ENCODE measurements at places on chromosomes 12 and 14. TPM values are rescaled to one million over a fixed set of nuclear protein-coding genes. Genes with fewer than 3 reads are reported as not detected.
A peak's percentile ranks its signal among the peaks of the same experiment; 100 is the strongest.

The MORN3 gene
- polyA plus RNA-seq, result 0.22 TPM

The STRAP gene
- 108 TPM for polyA plus RNA-seq

GRCh38 chr12:27333403-27334009 is 870 bp downstream of the BMAL2 start:
- H3K36me3 ChIP-seq, result no peaks in the 10 kb centered on the region
- peak overlapping the region; percentile 45 for H3K4me3 ChIP-seq
- peaks cover 14% of the 10 kb centered on the region for H3K4me1 ChIP-seq
- DNase-seq, result peak; percentile 71

GRCh38 chr12:104121001-104121400 is 17.0 kb downstream of the NFYB start:
- H3K27me3 ChIP-seq, result no peaks in the 10 kb centered on the region
- peaks cover 10% of the 10 kb centered on the region for H3K36me3 ChIP-seq
- H3K27ac ChIP-seq, result no peak overlapping the region
- no peak for DNase-seq
- no peaks in the 10 kb centered on the region for H3K4me1 ChIP-seq
- H3K4me3 ChIP-seq, result no peak overlapping the region

- H3K4me3 ChIP-seq, result no peak overlapping the region
- DNase-seq, result no peak
- H3K27me3 ChIP-seq, result no peaks in the 10 kb centered on the region
- no peaks in the 10 kb centered on the region for H3K4me1 ChIP-seq
Measured at GRCh38 chr12:89225808-89226411, 126.4 kb downstream of the DUSP6 start.

The KRT83 gene
- not detected for polyA plus RNA-seq

The PLD4 gene
- 91.2 TPM for polyA plus RNA-seq

The ACTR6 gene
- polyA plus RNA-seq, result 10.1 TPM

DNA sequence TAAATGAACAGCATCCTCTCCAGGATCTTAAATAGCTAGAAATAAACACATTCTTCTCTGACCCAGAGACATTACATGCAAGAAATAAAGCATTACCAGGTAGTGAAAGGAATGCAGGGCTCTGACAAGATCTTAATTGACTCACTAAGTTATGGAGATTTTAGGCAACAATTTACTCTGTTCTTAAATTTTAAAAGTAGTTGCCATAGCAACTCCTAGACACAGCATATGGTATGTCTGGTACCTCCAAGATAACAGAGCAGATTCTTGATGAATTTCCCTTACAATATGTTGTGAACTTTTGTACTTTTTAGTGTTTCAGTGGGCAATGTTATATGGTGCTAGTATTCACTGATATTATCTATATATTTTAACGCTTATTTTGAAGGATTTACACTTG is 76.7 kb upstream of the G2E3 start:
- H3K4me1 ChIP-seq, result no peaks in the 10 kb centered on the region
- H3K4me3 ChIP-seq, result no peak overlapping the region
- no peak for DNase-seq

DNA sequence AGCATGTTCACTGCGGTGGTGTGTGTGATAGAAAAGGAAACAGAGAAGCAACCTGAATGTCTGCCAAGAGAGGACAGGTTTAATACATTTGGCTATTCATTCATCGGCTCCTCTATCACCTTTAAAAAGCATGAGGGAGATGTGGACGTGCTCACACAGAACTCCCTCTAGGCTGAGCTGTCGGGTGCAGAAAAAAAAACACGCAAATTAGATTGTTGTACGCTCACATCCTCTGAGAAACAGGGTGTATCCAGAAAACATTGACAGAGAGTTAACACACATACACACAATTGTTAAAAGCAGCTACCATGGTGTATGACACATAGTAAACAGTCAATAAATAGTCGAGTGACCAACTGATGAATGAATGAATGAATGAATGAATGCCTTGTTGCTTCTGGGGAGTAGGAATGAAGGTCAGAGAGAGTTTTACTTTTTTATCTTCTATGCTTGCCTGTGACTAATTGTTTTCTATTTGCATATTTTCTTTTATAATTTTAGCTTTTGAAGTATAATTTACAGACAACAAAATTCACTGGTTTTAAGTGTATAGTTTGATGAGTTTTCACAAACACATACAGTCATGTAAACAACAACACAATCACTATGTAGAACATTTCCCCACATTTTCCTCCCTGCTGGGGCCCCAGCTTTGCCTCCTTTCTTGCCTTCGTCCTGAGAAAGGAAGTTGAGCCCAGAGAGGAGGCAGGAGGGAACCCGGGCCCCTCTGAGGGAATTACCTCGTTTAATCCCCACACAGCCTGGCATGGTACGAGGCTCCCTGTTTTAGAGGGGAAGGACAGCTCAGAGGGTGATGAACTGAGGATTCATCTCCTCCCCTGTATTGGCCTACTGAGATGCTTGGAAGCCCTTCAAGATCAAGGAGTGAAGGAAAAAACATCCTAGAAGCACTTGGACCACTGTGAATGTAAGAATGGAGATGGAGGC is 19.7 kb upstream of the FAM222A start:
- H3K27ac ChIP-seq, result no peak overlapping the region
- no peak for DNase-seq
- no peaks in the 10 kb centered on the region for H3K4me1 ChIP-seq
- peaks cover 4% of the 10 kb centered on the region for H3K27me3 ChIP-seq
- no peak overlapping the region for H3K4me3 ChIP-seq

DNA sequence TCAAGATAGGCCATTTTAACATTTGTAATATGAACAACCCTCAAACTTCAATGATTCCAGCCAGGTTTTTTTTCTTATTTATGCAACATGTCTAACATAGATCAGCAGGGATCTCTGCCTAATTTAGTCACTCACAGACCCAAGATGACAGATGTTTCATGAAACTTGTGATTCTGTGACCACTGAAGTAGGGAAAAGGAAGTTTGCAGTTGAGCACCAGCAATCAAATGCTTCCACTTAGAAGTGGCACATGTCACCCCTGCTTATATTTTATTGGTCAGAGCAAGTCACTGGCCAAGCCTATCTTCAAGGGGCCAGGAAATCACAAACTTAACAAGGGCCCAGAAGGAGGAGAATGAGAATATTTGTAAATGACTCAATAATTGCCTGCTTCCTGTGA is 150.6 kb downstream of the BCAT1 start:
- H3K4me3 ChIP-seq, result no peak overlapping the region
- DNase-seq, result peak; percentile 72
- peaks cover 35% of the 10 kb centered on the region for H3K4me1 ChIP-seq
- no peaks in the 10 kb centered on the region for H3K27me3 ChIP-seq

- DNase-seq, result no peak
- no peak overlapping the region for H3K27ac ChIP-seq
- H3K4me1 ChIP-seq, result peaks cover 17% of the 10 kb centered on the region
- H3K27me3 ChIP-seq, result no peaks in the 10 kb centered on the region
Measured at GRCh38 chr12:128966203-128966810, 113.0 kb downstream of the GLT1D1 start.

The LRRC10 gene
- polyA plus RNA-seq, result not detected

- no peak overlapping the region for H3K27ac ChIP-seq
- H3K27me3 ChIP-seq, result no peaks in the 10 kb centered on the region
- H3K36me3 ChIP-seq, result no peaks in the 10 kb centered on the region
- H3K4me3 ChIP-seq, result no peak overlapping the region
- peaks cover 2% of the 10 kb centered on the region for H3K4me1 ChIP-seq
- no peak for DNase-seq
Measured at GRCh38 chr14:65819569-65819968, 407.0 kb downstream of the FUT8 start.

The PLEK2 gene
- polyA plus RNA-seq, result not detected

DNA sequence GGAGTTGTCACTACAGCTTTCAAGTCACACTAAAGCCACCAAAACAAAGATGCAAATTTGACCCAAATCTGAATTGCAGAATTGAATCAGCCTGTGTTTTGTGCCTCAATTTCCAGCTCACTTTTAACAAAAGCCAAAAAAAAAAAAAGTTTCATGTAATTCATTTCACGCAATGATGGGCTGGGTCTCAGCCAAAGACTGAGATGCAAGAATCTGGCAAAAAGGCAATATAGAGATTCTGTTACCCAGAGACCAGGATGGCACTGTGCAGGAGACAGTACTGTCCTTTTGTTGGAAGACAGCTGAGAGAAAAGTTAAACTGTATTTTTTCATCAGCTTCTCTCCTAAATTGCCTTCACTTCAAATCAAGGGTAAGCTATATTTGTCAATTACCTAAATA is 205.7 kb upstream of the NPAS3 start:
- DNase-seq, result no peak
- H3K4me3 ChIP-seq, result no peak overlapping the region
- H3K36me3 ChIP-seq, result no peaks in the 10 kb centered on the region

DNA sequence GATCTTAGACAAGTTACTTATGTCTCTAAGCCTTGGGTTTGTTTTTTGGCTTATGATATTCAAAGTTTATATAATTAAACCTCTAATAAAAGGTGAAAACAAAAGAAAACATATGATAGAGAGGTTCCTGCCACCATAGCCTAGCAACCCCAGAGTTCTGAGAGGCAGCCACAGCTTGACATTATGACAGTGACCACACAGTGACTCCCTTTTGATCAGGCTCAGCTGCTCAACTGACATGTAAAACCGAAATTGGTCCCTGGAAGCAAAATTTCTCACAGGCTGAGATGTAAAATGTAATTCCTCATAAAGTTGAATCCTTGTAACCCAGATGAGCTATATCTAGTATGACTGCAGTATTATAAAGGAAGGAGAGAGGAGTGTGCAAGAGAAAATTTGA is 108.5 kb downstream of the GCH1 start:
- H3K27me3 ChIP-seq, result no peaks in the 10 kb centered on the region
- H3K27ac ChIP-seq, result no peak overlapping the region
- H3K36me3 ChIP-seq, result peaks cover 3% of the 10 kb centered on the region
- no peaks in the 10 kb centered on the region for H3K4me1 ChIP-seq

DNA sequence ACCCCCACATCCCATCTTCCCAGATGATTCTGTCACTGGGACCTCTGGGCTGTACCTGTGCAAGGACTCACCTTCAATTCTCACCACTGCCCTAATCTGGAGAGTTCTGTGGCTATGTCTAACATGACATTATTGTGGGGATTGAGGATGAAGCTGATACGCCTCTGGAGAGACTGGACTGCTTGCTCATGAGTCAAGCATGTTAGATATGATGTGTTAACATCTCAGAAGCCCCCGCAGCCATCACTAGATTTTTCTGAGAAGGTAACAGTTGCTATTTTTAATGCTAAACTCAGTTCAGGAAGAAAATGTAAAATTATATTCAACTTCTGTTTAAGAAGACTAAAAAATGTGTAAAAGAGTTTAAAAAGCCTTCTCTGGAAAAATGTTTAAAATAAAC is 25.7 kb downstream of the JKAMP start:
- H3K27me3 ChIP-seq, result no peaks in the 10 kb centered on the region
- DNase-seq, result no peak
- no peaks in the 10 kb centered on the region for H3K4me1 ChIP-seq
- no peak overlapping the region for H3K27ac ChIP-seq

GRCh38 chr14:105761842-105762241 is 235.5 kb downstream of the TMEM121 start:
- H3K36me3 ChIP-seq, result no peaks in the 10 kb centered on the region
- no peaks in the 10 kb centered on the region for H3K27me3 ChIP-seq
- no peak overlapping the region for H3K27ac ChIP-seq
- H3K4me3 ChIP-seq, result no peak overlapping the region
- DNase-seq, result no peak

- no peak overlapping the region for H3K4me3 ChIP-seq
- DNase-seq, result no peak
- no peaks in the 10 kb centered on the region for H3K27me3 ChIP-seq
Measured at GRCh38 chr12:128843538-128843937, 9.7 kb upstream of the GLT1D1 start.

GRCh38 chr14:100584056-100585031 is 2.9 kb downstream of the BEGAIN start:
- H3K27me3 ChIP-seq, result peaks cover 10% of the 10 kb centered on the region
- H3K27ac ChIP-seq, result no peak overlapping the region
- DNase-seq, result no peak
- H3K36me3 ChIP-seq, result no peaks in the 10 kb centered on the region

DNA sequence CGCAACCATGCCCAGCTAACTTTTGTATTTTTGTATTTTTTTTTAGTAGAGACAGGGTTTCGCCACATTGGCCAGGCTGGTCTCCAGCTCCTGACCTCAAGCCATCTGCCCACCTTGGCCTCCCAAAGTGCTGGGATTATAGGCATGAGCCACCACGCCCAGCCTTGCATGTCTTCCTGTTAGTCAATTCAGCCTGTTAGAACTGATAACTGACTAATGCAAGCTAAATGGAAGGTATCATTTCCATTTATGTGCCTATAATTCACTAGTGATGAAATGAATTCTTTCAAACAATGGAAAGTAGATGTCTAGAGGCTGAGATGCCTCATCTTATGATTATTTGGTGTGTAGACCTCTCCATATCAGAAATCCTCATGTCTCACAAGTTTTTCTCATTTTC is 37.3 kb upstream of the DIP2B start:
- no peaks in the 10 kb centered on the region for H3K4me1 ChIP-seq
- no peaks in the 10 kb centered on the region for H3K27me3 ChIP-seq

- DNase-seq, result no peak
- H3K4me3 ChIP-seq, result no peak overlapping the region
- H3K27me3 ChIP-seq, result no peaks in the 10 kb centered on the region
- no peaks in the 10 kb centered on the region for H3K4me1 ChIP-seq
- H3K27ac ChIP-seq, result no peak overlapping the region
- H3K36me3 ChIP-seq, result no peaks in the 10 kb centered on the region
Measured at GRCh38 chr12:49121047-49121696, 10.0 kb downstream of the TUBA1B start.

The SPRYD3 gene
- polyA plus RNA-seq, result 16.3 TPM

- H3K27ac ChIP-seq, result no peak overlapping the region
- H3K4me1 ChIP-seq, result no peaks in the 10 kb centered on the region
- H3K27me3 ChIP-seq, result no peaks in the 10 kb centered on the region
- no peaks in the 10 kb centered on the region for H3K36me3 ChIP-seq
- DNase-seq, result no peak
Measured at GRCh38 chr12:20578142-20578541, 117.0 kb upstream of the SLCO1C1 start.

The LGR5 gene
- 0.06 TPM for polyA plus RNA-seq

DNA sequence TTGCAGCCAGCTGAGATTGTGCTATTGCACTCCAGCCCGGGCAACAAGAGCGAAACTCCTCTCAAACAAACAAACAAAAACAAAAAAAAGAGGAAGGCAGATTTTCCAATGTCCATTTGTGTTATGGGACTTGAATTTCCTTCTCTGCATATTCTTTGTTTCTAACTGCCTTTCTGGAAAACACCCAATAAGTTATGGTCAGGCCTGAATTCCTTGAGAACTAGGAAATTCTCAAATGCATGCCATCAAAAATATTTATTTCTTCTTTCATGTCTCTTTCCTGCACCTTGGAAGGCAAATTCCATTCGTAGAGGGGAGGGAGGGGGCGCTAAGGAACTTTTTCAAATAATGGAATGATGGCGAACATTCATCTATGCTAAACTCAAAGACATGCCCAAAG is 117.6 kb upstream of the TMCC3 start:
- H3K4me3 ChIP-seq, result no peak overlapping the region
- H3K27ac ChIP-seq, result peak overlapping the region; percentile 70
- no peaks in the 10 kb centered on the region for H3K27me3 ChIP-seq
- peaks cover 60% of the 10 kb centered on the region for H3K4me1 ChIP-seq

The STXBP6 gene
- not detected for polyA plus RNA-seq

GRCh38 chr14:100577986-100578431 is 9.2 kb downstream of the BEGAIN start:
- no peak overlapping the region for H3K27ac ChIP-seq
- DNase-seq, result no peak
- no peaks in the 10 kb centered on the region for H3K27me3 ChIP-seq
- no peak overlapping the region for H3K4me3 ChIP-seq
- no peaks in the 10 kb centered on the region for H3K4me1 ChIP-seq
- H3K36me3 ChIP-seq, result no peaks in the 10 kb centered on the region

The CCDC38 gene
- polyA plus RNA-seq, result not detected

The NOXRED1 gene
- 0.61 TPM for polyA plus RNA-seq

GRCh38 chr12:56257491-56258067 is 605 bp downstream of the ANKRD52 start:
- H3K4me1 ChIP-seq, result peaks cover 16% of the 10 kb centered on the region
- peak overlapping the region; percentile 81 for H3K27ac ChIP-seq
- no peaks in the 10 kb centered on the region for H3K27me3 ChIP-seq
- no peak for DNase-seq
- peaks cover 37% of the 10 kb centered on the region for H3K36me3 ChIP-seq

The TMEM117 gene
- 3.2 TPM for polyA plus RNA-seq
